ENCODE measurements at places on chromosomes 12 and 14. TPM values are rescaled to one million over a fixed set of nuclear protein-coding genes. Genes with fewer than 3 reads are reported as not detected.

The TM7SF3 gene
- total RNA-seq = 33.6 TPM

GRCh38 chr14:51448831-51449670, 202.7 kb upstream of the FRMD6 start:
- DNase-seq = no peak

DNA sequence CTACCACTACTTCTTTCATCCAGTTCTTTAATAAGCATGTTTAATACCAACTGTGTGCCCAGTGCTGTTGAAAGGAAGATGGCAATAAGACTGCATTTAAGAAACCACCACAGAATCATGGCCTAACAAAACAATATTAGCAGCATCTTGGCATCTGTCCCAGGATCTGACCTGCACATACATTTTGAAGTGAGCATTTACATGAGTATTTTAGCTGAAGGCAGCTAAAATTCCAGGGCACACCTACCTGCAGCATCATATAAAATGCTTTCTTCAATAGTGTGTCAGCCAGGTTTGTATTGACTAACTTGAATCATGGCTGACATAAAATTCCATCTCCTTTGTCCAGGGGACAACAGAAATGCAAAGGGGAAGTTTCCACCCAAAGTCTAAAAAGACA, 65.0 kb upstream of the ARHGAP5 start:
- no peak for DNase-seq

DNA sequence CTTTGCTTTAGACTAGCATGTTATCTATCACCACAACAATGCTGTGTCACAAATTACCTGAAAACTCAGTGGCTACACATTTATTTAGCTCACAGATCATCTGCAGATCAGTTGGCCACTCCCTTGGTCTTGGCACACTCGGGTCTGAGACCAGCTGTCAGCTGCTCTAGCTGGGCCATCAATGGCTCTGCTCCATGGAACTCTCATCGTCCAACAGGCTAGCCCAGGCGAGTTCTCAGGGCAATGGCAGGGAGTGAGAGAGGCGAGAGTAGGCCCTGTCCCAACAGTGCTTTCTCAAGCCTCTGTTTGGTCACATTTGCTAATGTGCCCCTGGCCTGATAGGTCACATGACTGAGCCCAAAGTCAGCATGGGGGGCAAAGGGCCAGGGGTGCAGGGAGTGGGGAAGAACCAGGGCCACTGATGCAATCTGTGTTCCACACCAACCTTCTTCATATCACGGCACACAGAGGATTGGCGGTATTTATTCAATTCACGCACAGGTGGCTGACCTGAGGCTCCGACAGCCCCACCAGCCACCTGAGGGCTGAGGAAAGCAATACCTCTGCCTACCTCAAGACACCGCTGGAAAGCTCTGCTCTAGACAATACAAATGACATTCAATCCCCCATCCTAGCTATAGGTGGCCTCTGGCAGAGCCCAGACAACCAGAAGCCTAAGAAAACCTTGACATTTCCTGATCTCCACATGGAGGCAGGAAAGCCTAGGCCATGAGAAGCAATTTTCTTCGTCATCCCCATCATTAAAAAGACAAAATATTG, 82.5 kb downstream of the NT5DC3 start:
- DNase-seq = no peak

- no peak for DNase-seq
Measured at GRCh38 chr12:45703942-45704341, 25.6 kb upstream of the ARID2 start.

GRCh38 chr12:77696183-77696582, 134.5 kb upstream of the NAV3 start:
- DNase-seq = no peak

The NAA25 gene
- 24.2 TPM for total RNA-seq

GRCh38 chr12:71354871-71355270, 84.7 kb upstream of the LGR5 start:
- DNase-seq = no peak

The CBLN3 gene
- total RNA-seq = 8.6 TPM

The RTN1 gene
- not detected for total RNA-seq

DNA sequence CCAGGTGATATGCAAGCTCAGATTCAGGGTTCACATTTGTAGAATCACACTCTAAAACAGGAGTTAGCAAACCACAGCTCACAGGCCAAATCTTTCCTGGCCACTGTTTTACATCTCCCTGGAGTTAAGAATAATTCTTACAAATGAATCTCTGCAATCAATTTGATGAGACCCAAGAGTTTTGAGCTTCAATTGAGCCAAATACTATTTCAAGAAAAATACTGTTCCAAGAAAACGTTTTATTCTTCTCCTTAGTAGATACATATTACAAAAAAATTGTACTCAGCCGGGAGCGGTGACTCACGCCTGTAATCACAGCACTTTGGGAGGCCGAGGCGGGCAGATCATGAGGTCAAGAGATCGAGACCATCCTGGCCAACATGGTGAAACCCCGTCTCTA, 2.5 kb downstream of the PTGDR start:
- DNase-seq = no peak

The ZFHX2 gene
- total RNA-seq = 1.5 TPM

GRCh38 chr14:56159066-56159465, 40.9 kb downstream of the PELI2 start:
- DNase-seq = no peak

DNA sequence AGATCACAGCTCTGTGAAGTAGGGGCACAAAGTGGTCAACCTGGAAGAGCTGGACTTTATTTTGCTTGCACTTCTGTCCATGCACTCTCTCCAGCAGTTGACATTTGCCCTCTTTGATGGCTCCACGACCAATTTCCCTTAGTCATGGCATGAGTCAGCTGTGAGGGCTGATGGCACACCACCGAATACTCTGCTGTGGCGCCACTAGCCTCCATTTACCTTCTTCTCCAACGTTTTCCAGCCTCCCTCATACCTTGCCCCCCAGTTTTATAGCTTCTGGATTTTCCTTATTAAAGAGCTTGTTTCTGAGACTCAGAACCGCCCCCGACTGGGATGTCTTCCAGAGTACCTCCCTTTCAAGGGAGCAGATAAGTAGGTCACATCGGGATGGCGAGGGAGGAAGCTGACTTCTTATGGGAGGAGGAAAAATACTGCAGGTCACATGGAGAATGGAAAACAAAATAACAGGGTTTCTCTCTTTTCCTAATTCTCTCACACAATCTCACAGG, 17.6 kb downstream of the NINJ2 start:
- DNase-seq = no peak

- no peak for DNase-seq
Measured at GRCh38 chr12:25328072-25328712, 77.5 kb upstream of the KRAS start.

The TMEM121 gene
- total RNA-seq = 9.6 TPM

The EML5 gene
- 2.9 TPM for total RNA-seq

DNA sequence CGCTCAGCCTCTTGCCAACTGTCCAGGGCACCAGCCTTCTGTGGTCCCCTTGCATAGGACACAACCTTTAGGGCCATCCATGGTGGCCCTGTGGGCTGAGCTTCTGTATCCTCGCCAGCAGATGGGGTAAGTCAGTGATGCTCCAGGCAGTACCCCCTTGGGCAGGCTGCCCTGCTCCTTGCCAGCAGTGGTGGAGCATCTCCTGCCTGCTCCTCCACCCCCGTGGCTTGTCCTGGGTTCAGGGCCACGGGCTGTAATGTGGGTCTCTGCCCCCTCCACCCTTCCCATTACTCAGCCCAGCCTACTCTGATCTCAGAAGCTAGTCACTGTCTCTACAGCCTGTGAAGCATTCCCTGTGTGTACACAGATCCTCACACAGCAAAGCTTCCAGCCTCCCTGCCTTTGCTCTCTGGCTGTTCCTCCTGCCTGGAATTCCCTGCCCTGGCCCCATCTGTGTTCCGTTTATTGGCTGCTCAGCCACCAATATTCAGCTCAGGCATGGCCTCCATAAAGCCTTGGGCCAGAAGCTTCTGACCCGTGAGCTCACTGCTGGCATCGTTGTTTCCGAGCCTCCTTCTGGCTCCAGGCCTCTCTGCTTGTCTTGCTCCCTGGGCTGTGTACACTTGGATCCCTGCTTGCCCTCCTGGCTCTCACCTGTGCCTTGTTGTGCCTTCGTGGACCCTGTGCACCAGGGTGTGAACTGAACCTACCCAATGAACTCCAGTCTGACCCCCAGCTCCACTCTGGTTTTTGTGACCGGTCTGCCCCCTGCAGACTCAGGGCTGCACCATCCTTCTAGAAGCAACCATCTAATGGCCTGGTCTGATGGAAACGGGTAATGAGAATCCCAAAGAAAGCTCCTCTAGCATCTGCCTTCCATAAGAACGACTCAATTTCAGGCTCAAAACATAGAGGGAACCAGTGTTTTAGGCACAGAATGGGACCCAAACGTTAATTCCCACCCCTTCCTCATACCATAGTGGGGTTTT, 177.0 kb upstream of the PRMT8 start:
- no peak for DNase-seq

The GPR65 gene
- 23.7 TPM for total RNA-seq

The SLC25A47 gene
- not detected for total RNA-seq

Measured in activated CD4-positive, alpha-beta memory T cell treated with anti-CD3 and anti-CD28 coated beads, Interleukin-2, amount 10 ng/mL, durations not matched to agents 7 days and 5 days (primary cell).